ENCODE measurements at places on chromosomes 3 and 15. TPM values are rescaled to one million over a fixed set of nuclear protein-coding genes. Genes with fewer than 3 reads are reported as not detected.

The PLAAT1 gene
- total RNA-seq: 1.2 TPM

The GUCA1C gene
- not detected for total RNA-seq

The OR5K2 gene
- total RNA-seq: not detected

- H3K27me3 ChIP-seq: peaks cover 69% of the 10 kb centered on the region
- no peak for DNase-seq
- no peaks in the 10 kb centered on the region for H3K36me3 ChIP-seq
- no peak overlapping the region for H3K4me3 ChIP-seq
- H3K27ac ChIP-seq: no peak overlapping the region
Measured at GRCh38 chr15:66101715-66102395, 151.7 kb downstream of the MEGF11 start.

GRCh38 chr3:122758877-122759560 is 34.6 kb downstream of the HSPBAP1 start:
- no peak for DNase-seq
- H3K4me1 ChIP-seq: no peaks in the 10 kb centered on the region
- no peaks in the 10 kb centered on the region for H3K27me3 ChIP-seq
- no peak overlapping the region for H3K27ac ChIP-seq
- peaks cover 11% of the 10 kb centered on the region for H3K36me3 ChIP-seq

DNA sequence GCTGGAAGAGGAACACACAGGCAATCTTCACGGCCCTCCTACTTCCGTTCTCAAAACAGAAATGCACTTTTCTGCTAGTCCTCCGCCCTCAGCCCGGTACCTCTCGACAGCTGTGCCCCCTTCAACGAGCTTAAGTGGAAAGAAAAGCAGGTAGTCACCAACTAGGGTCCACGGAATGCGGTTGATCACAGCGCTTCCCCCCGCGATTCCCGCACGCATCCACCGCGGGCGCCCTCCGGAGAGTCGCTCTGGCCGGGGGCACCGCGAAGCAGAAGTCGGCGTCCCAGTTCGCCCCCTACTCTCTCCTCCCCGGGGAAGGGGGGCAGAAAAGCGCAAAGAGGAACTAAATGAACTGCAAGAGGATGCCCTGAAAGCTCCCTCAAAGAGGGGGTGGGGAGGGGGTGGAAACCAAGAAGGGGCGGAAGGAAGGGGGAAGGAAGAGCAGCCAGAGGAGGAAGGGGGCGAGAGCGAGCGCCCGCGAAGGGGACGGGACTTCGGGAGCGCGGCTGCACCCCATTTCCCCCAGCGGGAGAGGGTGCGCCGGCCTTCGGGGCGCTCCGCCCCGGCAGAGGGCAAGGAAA is 738 bp downstream of the ACAP2 start:
- H3K4me3 ChIP-seq: peak overlapping the region; percentile 87
- no peaks in the 10 kb centered on the region for H3K27me3 ChIP-seq
- H3K27ac ChIP-seq: peak overlapping the region; percentile 89
- peaks cover 16% of the 10 kb centered on the region for H3K4me1 ChIP-seq
- H3K36me3 ChIP-seq: peaks cover 4% of the 10 kb centered on the region

- H3K4me3 ChIP-seq: no peak overlapping the region
- no peak overlapping the region for H3K27ac ChIP-seq
- DNase-seq: no peak
Measured at GRCh38 chr15:72141171-72142084, 23.2 kb downstream of the SENP8 start.

GRCh38 chr15:68343579-68344225 is 66.2 kb downstream of the FEM1B start:
- no peak for DNase-seq
- no peak overlapping the region for H3K4me3 ChIP-seq
- no peaks in the 10 kb centered on the region for H3K36me3 ChIP-seq
- H3K4me1 ChIP-seq: no peaks in the 10 kb centered on the region
- no peak overlapping the region for H3K27ac ChIP-seq

DNA sequence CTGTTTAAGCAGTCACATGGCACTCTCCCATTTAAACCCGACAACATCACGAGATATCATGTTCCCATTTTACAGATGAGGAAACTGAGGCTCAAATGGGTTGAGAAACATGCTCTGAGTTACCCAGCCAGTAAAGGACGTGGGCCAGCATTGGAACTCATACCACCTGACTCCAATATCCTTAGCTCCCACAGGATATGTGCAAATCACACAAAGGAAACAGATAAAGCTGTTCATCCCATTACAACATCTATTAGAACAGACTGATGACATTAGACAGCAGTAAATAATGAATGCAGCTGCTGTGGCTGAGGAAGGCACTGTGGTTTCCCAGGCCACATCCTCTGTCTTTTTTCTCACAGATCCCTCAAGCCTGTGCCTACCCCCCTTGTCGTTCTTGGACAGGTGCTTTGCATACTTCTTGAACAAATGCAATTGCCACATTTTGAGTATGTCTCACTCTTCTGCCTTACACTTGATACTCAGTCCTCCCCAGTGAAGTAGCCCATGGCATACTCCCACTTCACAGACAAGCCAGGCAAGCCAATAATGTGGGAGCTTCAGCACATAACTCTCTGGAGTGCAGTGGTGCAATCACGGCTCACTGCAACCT is 17.7 kb downstream of the FRMD4B start:
- no peaks in the 10 kb centered on the region for H3K4me1 ChIP-seq
- H3K36me3 ChIP-seq: no peaks in the 10 kb centered on the region
- H3K27ac ChIP-seq: no peak overlapping the region
- H3K27me3 ChIP-seq: peaks cover 18% of the 10 kb centered on the region
- H3K4me3 ChIP-seq: no peak overlapping the region
- DNase-seq: no peak

DNA sequence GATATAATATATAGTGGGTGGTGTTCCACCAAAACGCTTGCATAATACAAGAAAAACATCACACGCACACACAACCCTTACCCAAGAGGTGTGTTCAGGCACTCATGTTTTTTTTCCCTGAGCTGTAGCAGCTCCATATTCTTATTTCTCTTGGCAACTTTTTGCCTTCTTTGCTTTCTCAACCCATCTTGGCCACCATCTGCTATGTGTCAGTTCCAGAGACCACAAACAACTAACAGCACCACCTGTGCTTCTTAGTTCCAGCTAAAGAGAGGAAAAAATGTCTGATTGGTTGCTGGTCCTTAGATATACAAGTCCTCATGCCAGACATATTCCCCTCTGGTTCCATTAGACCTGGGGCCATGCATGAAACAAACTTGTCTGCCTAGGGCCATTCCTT is 11.9 kb downstream of the ACTC1 start:
- no peaks in the 10 kb centered on the region for H3K27me3 ChIP-seq
- no peaks in the 10 kb centered on the region for H3K4me1 ChIP-seq
- H3K27ac ChIP-seq: no peak overlapping the region

DNA sequence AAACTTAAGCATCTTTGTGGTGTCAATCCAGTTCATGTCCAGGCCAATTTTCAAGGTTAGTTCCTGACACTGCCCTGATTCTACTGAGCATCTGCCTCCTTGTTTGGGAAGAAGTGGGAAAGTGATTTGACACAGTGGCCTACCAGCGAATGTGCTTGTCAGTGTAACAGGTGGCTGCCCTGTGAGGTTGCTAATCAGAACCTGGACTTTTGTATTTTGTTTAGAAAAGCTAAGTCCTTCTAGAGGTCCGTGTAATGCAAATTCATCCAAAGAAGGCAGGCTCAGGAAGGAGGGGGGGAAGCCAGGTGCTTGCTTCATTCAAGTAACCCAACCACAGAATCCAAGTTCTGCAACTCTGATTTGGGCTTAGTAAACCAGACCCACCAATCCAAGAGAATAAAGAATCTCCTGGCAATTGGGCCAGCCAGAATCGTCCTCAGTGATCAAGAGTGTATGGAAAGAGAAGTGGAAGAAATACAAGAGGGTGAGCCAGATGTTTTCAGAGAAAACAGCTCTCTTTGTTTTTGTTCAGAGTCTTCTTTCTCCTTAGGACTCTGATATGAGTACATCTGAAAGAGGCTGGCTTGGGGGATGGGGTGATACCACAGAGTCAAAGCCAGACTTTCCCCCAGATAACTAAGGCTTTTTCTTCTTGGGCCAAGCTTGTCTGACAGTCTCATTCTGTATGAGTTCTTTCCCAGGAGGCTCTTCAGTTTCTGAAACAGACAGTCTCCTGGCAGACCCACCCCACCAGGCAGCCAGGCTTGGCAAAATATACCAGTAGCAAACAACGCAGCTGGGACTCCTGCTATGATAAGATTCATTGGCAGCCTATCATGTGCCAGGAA is 508.9 kb upstream of the TBL1XR1 start:
- no peaks in the 10 kb centered on the region for H3K36me3 ChIP-seq
- no peaks in the 10 kb centered on the region for H3K27me3 ChIP-seq
- no peaks in the 10 kb centered on the region for H3K4me1 ChIP-seq
- no peak overlapping the region for H3K27ac ChIP-seq
- no peak overlapping the region for H3K4me3 ChIP-seq

GRCh38 chr3:175288621-175289020 is 429.5 kb downstream of the NAALADL2 start:
- no peak overlapping the region for H3K27ac ChIP-seq
- no peaks in the 10 kb centered on the region for H3K4me1 ChIP-seq
- no peaks in the 10 kb centered on the region for H3K36me3 ChIP-seq
- DNase-seq: no peak
- H3K4me3 ChIP-seq: no peak overlapping the region

DNA sequence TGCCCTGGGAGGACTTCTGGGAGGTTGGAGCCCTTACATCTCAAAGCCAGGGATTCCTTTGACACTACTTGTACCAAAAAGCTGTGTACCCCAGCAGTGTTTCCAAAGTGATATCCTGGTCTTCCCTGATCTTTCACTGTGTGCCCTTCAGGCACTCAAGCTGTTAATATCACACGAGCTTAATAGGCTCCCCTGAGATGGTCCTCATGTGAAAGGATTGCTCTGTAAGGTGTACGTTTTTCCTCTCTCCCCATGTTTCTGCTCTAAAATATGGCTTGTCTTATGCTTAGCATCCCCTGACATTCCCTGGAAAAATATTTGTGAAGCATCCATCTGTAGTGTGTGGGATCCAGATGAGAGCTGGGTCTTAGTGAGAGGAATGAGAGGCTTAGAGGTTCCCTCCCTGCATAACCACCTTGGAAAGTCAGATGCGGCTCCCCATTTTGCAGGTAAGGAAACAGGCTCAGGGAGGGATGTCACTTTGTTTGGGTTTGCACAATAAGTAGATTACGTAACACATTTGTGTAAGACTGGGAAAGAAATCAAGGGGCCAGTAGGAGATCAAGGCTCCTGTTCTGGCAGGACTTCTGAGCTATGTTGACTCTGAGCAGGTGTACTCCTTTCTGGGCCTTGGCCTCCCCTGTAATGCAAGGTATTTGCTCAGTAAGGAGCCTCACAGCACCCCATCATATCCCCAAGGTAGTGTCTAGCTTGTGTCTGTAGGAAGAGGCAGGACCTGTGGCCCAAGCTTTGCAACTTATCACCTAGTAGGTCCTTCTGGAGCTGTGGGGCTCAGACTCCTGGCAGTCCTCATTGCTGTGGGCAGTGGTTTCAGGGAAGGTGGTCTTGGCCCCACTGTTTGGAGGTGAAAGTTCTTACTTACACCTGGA is 667 bp upstream of the ACOX2 start:
- no peaks in the 10 kb centered on the region for H3K27me3 ChIP-seq
- H3K36me3 ChIP-seq: no peaks in the 10 kb centered on the region
- H3K4me1 ChIP-seq: peaks cover 4% of the 10 kb centered on the region
- no peak for DNase-seq

DNA sequence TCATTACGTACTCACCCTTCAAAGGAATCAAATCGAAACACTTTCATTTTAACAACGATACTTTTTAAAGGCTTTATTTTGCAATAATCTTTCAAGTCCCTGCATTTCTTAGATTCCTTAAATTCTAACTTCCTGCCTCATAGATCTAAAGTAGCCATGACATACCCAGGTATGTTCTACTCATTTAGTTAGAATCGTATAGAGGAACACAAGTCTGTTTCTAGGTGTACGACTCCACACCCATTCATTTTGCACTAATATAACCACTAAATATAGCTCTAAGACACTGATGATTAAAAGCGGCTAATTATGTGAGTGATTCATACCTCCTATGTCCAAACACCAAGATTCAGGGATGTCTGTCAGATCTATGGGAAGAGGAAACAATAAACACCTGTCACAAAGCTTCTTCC is 1.3 kb downstream of the ATP13A3 start:
- peaks cover 44% of the 10 kb centered on the region for H3K4me1 ChIP-seq
- H3K36me3 ChIP-seq: peaks cover 43% of the 10 kb centered on the region
- peak overlapping the region; percentile 66 for H3K4me3 ChIP-seq
- H3K27me3 ChIP-seq: no peaks in the 10 kb centered on the region
- peak overlapping the region; percentile 93 for H3K27ac ChIP-seq
